Activated T-cell treated with anti-CD3 and anti-CD28 coated beads, Interleukin-2, amount 50 U/mL, for 24 hours (primary cell): ENCODE measurements at places on chromosomes 3 and 15.

DNA sequence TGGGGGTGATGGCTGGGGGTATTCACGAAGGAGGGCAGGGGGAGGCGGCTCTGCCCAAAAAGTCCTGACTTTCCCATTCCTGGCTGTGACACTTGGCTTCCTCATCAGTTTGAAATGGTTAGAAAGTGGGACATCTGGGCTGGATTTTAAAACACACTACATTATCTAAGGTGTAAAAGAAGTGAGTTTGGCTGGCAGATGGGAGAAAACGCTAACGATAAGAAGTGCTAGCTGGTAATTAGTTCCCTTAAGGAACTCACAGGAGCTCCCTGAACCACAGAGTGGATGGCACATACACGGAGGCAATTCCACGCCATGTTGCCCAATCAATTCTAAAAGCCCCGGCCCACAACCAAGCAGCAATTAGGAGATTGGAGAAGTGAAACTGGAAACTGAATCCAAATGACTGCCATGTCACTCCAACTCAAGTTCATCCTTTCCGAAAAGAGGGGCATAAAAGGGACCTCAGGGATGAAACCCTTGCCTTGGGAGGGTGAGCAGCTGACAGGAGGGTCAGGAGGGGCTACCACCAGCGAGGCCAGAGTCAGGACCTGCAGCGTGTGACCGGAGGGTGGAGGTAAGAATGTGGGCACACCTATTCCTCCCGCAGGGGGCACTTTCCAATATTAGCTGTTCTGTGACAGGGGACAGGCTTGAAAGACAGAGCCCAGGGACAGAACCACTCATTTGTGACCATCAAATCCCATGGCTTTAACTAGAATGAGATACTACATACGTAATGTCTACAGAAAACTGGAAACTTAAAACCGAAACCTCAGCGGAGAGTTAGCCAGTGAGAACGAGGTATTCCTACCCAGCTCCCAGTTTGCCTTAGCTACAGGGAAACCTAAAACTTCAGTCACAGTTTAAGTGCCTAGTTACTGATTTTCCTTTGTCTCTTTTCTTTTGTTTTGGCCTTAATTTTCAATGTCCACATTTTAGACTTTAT lies 95.3 kb upstream of the OXTR start:
- DNase-seq = no peak

DNA sequence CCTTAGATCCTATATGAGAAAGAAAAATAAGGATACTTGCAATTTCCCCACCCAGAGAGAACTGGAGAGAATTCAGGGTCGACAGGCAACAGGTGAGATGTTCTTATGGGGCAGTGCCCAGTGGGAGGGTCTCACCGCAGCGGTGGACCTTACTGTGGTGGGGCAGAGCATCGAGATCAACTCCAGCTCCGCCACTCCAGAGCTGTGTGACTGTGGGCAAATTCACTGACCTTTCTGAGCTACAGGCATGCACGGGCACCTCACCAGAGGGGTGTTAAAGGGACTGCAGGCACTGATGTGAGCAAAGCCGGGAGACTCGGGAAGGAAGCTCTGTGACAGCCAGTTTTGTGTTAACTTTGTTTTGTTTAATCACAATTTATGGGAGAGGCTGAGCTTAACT lies 30.9 kb downstream of the RGMA start:
- DNase-seq = no peak

DNA sequence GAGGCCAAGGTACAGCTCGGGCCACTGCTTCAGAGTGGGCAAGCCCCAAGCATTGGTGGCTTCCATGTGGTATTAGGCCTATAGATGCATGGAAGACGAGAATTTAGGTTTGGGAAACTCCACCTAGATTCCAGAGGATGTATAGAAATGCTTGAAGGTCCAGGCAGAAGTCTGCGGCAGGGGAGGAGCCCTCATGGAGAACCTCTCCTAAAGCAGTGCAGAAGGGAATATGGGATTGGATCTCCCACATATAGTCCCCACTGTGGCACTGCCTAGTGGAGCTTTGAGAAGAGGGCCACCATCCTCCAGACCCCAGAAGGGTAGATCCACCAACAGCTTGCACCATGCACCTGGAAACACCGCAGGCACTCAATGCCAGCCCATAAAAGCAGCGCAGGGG lies 48.1 kb upstream of the XXYLT1 start:
- DNase-seq = no peak

GRCh38 chr15:80832686-80833085 lies 53.5 kb downstream of the CEMIP start:
- no peak for DNase-seq

- no peak for DNase-seq
Measured at GRCh38 chr3:195907684-195907933, 742 bp downstream of the TNK2 start.

GRCh38 chr3:134803051-134803505 lies 8.0 kb downstream of the EPHB1 start:
- no peak for DNase-seq

- DNase-seq = no peak
Measured at GRCh38 chr3:160106905-160107861, 118.0 kb upstream of the C3orf80 start.

GRCh38 chr15:74157868-74158827 lies 15.4 kb upstream of the ISLR start:
- DNase-seq = no peak

DNA sequence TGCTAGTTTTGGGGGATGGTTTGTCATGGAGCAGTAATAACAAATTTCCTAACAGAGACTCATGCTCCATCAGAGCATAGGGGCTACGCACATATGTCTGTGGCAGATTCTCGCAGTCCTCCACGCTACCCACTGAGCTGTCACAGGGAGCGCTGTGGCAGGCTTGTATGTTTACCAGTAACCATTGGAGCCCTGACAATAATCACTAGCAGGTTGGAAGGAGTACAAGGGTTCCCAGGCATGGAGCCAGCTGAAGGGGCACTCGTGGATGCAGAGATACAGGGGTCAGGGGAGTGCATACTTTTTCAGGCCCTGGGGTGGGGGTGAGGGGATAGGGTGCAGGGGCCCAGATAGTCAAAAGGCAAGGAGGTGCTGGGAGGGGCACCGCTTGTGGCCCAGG lies 7.9 kb upstream of the GP9 start:
- DNase-seq = no peak

DNA sequence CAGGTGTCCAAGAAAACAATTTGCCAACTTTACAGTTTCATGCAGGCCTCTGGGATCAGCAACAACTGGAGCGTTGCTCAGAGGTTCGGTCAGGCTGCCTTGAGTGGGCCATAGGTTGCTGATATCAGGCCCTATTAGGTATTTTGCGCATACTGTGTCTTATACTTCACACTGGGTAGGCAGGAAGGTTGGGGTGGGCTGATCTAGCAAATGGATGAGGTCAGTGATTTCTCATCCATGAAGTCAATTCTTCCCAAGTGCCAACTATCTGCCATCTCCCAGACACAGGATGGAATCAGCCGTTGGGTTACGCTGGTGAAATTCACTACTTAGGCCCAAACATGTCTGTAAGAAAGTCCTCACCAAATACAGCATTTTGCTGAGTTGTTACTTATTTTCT lies 77.6 kb downstream of the SLC7A14 start:
- DNase-seq = no peak

DNA sequence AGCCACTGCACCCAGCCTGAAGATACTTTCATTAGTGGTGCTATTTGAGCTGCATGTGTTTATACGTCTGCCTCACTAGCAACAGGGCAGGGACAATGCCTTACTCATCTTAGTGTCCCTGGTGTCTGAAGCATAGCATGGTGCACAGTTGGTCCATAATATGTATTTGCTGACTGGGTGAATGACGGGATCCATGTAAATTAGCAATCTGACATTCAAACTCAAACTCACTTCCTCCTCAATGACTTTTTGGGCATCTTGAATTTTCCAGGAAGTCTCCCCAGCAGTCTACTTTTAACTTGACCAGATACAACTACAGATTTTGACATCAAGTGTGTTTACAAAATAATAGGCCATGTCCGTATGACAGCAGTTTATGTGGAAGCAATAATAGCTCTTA lies 3.0 kb upstream of the LDHAL6B start:
- DNase-seq = no peak

- no peak for DNase-seq
Measured at GRCh38 chr3:70256566-70256965, 55.9 kb downstream of the MDFIC2 start.

GRCh38 chr3:155744010-155744625 lies 753 bp downstream of the PLCH1 start:
- DNase-seq = peak; percentile 69

GRCh38 chr3:123406598-123406997 lies 42.3 kb downstream of the ADCY5 start:
- DNase-seq = no peak

DNA sequence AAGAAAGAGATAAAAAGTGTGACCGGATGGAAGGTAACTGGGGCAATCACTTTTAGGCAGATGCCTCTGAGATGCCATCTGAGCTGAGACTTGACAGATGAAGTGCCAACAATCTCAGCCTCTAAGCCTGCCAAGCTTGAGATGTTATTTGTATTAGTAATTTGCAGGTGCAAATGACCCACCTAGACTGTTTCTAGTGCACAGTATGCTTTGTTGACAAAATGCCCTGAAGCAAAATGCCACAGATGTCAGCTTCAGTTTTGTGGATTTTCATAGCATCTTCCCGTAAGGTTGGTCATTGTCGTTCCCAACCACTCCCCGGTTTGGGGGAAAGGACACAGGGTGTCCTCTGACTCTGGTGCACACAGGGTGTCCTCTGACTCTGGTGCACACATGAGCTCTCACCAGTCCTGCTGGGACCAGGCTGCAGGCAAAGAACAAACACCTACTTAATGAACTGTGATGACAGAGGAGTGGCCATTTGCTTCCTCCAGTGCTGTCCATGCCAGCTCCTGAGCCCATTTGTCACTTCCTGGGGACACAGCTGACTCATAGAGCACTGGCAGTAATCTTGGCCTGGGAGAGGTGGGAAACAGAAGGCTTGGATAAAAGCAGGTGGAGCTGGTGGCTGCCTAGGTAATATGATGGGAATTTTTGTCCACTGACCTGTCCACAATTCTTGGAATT lies 16.7 kb upstream of the PPP1R2 start:
- no peak for DNase-seq

- DNase-seq = no peak
Measured at GRCh38 chr3:178583963-178584575, 47.8 kb downstream of the KCNMB2 start.

DNA sequence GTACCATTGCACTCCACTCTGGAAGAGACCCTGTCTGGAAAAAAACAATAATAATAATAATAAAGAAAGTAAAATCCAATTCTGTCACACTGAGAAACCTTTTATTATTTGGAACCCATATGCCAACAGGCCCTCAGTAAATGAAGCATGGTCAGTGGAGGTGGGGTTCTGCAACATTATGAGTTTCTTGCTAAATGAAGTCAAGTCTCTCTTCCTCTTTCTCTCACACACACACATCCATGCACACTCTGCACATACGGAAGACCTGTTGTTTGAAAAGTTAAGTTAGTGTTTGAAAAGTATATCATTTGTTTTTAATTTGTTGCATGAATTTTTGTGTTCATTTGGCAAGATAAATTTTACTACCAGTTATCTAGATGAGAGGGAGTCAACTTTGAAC lies 27.8 kb downstream of the GAP43 start:
- DNase-seq = no peak

DNA sequence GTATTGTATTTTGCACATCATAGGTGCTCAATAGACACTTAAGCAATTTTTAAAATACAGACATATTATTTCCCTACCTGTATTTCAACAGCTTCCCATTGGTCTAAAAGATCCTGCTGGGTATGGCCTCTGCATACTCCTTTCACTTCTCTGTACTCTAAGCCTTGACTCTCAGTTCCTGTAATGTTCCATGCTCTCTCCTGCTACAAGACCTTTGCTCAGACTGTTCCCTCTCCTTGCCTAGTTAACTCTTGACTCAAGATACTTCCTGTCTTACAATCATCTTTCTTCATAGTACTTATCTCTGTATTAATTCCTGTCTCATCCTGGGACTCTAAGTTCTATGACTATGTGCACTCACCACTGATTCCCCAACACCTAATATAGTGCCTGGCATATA lies 1.7 kb downstream of the SCN11A start:
- no peak for DNase-seq

- no peak for DNase-seq
Measured at GRCh38 chr3:37492468-37492867, 318.1 kb upstream of the LRRFIP2 start.

DNA sequence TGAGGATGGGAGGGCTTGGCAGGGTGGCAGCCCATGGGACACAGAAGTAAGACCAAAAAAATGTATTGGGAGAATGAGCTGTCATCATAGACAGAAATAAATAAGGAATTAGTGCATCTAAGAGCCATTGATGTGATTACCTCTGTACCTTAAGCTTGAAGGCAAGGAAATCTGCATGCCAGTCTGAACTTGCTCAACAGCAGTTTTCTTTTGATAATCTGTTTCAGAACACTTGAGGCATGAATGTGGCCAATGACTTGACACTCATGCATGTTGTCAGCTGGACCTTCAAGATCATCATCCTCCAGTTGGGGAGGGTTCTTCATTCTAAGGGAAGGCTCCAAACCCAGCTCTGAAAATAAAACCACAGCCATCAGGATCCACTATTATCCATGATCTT lies 148.5 kb downstream of the DCLK3 start:
- DNase-seq = no peak

DNA sequence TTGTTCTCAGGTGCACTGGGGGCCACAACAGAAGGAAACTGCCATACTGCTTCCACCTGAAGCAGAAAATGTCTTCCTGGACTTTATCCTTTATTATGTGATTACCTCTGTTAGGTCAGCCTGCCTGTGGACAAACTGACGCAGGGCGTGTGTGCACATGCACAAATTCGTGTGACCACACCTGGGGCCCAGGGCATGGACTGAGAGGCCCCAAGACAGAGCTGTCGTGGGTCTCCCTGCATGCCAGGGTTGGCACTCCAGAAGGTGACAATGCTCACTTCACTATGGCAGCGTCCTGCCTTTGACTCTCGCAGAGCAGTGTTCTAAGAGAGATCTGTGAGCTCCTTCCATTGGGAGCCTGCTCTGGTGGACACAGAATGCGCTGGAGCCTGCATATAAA lies 34.5 kb downstream of the CCDC12 start:
- DNase-seq = no peak

GRCh38 chr3:185270262-185270955 lies 16.6 kb upstream of the EHHADH start:
- DNase-seq = no peak

DNA sequence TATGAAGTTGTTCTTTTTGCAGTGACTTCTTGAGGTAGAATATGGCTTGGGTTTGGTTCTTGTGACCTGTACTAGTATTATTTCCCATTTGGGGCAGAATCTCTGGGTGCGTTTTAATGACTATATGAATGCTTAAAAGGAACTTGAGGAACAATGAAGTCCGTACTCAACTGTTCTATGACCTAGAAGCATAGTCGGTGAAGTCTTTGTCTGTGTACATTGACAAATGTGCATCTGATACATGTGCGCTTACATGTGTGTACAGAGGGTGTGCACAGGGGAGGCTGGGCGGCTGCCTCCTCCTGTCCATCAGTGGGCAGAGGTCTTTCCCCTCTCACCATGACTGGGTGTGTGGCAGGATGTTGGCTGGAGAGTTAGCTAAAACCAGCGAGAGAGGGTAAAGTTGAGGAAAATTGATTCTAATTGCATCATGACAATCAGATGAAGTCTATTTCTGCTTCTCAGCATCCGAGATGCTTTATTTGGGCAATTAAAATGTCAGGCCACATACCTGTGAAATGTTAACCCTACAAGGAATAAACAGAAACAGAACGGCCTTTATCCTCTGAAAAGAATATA lies 1.0 kb upstream of the NR2F2 start:
- no peak for DNase-seq

GRCh38 chr3:175001091-175001490 lies 142.0 kb downstream of the NAALADL2 start:
- DNase-seq = no peak
